Natural killer cell treated with Interleukin-12 subunit alpha and Interleukin-12 subunit beta and Interleukin-15 and Interleukin-18, amount 100 ng/mL, for 72 hours (primary cell): ENCODE measurements at places on chromosomes 11 and 22.

DNA sequence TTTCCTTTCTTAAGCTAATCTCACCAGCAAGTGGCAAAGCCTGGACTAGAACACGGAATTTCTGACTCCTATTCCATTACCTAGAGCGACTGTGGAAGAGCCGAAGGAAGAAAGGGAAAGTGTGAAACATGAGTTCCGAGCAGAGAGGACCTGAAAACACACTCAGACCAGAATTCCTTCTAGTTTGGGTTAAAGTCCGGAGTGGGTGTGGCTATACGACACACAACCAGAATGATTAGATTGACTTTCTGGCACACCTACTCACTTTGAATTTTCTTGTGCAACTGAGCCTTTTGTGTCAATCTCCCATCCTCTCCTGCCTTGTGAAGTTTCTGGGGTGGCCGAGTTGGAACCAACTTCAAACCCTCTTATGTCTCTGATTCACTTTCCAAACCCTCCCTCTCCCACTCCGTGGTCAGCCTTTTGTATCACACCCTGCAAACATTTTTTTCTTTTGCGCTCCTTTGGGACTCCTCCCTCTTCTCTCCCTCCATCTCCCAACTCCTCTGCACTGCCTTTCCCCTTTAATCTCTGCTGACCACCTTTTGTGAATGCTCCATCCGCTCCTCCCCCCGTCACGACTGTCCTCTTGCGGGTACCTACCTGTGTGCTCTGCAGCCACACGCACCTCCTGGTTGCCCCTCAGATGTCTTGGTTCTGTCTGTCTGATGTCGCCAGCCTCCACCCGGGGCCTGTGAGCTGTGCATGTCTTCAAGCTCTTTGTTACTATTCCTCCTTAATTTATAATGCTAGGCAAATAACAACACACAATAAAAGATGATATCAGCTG is 86.3 kb upstream of the BLID start:
- no peak overlapping the region for H3K4me3 ChIP-seq
- H3K36me3 ChIP-seq: no peaks in the 10 kb centered on the region
- no peak overlapping the region for H3K27ac ChIP-seq
- H3K27me3 ChIP-seq: peaks cover 50% of the 10 kb centered on the region
- DNase-seq: no peak

- no peaks in the 10 kb centered on the region for H3K27me3 ChIP-seq
- H3K4me3 ChIP-seq: no peak overlapping the region
- peaks cover 12% of the 10 kb centered on the region for H3K4me1 ChIP-seq
- H3K27ac ChIP-seq: no peak overlapping the region
- DNase-seq: no peak
These were observed 44.1 kb upstream of the RAB1B start for GRCh38 chr11:66224226-66224855.

GRCh38 chr22:42001706-42002105 is 3.1 kb downstream of the WBP2NL start:
- no peaks in the 10 kb centered on the region for H3K27me3 ChIP-seq
- peaks cover 21% of the 10 kb centered on the region for H3K4me1 ChIP-seq
- H3K4me3 ChIP-seq: no peak overlapping the region
- H3K36me3 ChIP-seq: no peaks in the 10 kb centered on the region

DNA sequence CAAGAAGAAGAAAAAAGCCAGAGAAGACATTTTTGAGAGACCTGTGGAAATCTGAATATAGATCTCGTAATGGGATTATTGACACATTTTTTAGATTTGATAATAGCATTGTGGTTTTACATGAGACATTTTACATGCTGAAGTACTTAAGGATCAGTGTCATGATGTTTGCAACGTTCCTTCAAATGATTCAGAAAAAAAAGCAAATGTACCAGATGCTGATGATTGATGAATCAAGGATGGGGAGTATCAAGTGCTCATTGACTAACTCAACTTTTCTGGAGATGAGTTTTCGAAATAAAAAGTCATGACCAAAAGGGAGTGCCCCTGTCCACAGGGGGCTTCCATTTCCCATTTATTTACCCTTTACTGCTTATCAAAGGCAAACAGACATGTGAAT is 207.0 kb upstream of the SORL1-AS1 start:
- H3K4me3 ChIP-seq: no peak overlapping the region
- H3K27me3 ChIP-seq: no peaks in the 10 kb centered on the region
- H3K4me1 ChIP-seq: peaks cover 12% of the 10 kb centered on the region
- H3K27ac ChIP-seq: no peak overlapping the region
